T-helper 1 cell (primary cell): ENCODE measurements at places on chromosomes 3 and 15.

GRCh38 chr3:127467391-127467790 is 123.1 kb downstream of the TPRA1 start:
- DNase-seq: no peak

- DNase-seq: no peak
Measured at GRCh38 chr3:41265823-41266273, 66.5 kb downstream of the CTNNB1 start.

GRCh38 chr3:156751461-156752025 is 74.6 kb upstream of the LEKR1 start:
- no peak for DNase-seq

GRCh38 chr3:94429517-94429916 is 366.7 kb downstream of the NSUN3 start:
- no peak for DNase-seq

- no peak for DNase-seq
Measured at GRCh38 chr3:195012571-195012970, 258.4 kb downstream of the XXYLT1 start.

DNA sequence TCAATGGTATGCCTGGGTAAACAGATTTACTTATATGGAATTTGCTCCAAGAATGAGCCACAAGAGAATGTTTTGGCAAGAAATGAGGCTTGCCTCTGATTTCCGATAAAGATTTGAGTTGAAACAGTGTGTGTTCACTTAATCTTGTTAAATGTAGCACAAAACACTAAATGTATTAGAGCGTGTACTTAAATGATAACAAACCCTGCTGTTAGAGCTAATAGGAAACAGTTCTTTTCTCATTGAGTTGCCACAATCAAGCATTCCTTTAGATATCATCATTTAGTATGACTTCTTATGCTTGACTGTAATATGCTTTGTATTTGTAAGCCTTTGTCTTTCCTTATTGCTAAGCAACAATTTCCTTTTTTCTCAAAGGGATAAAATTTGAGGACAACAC is 353.6 kb upstream of the ZNF717 start:
- no peak for DNase-seq

GRCh38 chr15:92773340-92773739 is 117.8 kb upstream of the FAM174B start:
- DNase-seq: no peak

DNA sequence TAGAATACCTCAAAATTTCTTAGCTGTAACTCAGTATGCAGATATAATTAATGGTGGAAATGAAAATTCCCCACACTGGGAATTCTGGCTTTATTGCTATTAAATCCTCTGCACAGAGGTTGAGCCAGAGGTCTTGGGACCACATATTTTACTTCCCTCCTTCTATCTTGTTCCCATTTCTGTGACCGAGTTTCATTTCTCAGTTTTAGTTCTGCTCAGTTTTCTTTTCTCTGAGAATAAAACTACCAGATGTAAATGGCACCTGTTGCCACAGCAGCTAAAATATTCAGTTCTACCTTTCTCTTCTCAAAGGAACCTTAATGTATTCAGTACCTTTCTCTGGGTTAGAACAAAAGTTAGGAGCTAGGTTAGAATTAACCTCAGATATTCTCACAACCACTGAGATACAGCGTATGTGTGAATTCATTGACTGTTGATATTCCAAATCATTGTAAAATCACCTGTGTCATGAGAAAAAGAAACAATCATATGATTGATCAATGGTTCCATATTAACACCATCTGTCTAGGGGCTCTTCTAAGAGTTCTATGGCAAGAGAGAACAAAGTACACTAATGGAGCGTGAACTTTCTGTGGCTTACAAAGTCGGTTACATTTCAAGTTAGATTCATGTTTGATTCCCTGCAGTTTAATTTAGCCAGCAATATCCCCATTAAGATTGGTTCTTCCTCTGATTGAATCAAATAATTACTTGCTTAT is 374.1 kb downstream of the EFHB start:
- DNase-seq: no peak

DNA sequence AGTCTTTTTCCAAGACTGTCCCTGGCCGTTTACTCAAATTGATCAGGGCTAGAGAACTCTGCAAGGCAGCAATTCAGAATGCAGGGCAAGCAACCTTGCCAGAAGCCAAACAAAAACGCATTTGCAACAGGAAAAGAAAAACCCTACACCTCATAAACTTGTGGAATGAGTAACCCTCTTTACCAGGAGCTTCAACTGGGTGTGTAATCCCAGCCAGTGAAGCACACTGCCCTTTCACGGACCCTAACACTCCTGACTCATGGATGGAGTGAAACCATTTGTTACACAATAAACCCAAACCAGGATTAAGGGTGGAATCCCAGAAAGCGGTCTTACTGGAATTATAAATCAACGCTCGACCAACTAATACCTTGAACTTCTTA is 14.8 kb upstream of the LDHAL6B start:
- DNase-seq: no peak
